ENCODE measurements at places on chromosomes 3 and 15.

GRCh38 chr15:58217460-58217859 is 79.3 kb downstream of the AQP9 start:
- DNase-seq = no peak

DNA sequence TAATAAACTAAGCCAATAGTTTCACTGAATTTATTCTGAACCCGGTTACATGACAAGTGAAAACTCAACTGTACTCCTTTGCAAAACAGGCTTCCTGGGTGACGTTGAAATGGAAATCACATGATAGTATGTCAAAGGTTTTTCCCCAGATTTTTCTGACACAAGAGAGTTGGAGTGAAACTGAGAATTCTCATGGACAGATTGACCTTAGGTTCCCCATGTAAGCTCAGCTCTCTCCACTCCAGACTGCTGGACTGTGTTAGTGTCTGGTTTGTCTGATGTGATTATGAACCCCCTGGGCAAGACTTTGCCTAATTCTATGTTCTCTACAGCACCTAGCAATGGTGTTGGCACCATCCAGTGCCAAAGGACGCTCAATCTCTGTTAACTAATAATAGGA is 219.7 kb upstream of the COL8A1 start:
- DNase-seq = no peak

DNA sequence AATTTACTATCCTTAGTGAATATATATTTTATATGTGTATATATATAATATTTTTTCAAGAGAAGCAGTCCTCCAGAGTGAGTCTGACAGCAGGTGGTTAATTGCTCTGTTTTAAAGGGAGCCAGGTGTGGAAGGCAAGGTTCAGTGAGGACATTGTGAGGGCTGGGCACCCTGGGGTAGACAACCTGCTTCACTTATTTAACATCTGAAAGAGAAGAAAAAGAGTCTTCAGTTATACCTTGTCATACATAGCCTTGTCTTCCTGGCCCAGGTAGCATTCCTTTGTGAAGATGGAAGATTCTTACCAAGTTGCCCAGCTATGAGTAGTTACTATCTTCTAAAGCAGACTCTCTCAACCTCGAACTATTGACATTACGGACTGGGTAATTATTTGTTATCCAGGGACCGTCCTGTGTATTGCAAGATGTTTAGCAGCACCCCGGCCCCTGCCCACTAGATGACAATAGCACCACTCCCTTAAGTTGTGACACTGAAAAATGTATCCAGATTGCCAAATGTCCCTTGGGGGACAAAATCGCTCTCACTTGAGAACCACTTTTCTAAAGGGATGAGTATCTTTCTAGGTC is 336.0 kb upstream of the TRIM42 start:
- no peak for DNase-seq

GRCh38 chr3:124967964-124968363 is 33.4 kb upstream of the MUC13 start:
- DNase-seq = no peak

DNA sequence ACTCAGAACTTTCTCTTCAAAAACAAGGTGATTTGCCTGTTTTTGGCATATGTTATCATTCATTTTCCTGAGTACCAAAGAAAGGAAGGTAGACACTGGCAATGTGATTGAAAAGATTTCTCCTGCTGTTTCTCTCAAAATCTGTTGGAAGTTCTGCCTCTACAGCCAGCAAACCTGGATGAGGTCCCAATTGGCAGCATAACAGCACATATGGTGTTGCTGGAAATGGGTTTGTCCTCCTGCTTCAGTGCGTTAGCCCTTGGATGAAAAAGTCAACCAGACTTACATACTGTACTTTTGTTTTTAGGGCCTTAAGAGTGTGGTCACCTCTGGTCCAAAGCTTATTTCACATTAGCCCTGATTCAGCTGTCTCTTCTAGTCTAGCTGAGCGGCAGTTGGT is 237.6 kb upstream of the MME start:
- no peak for DNase-seq

DNA sequence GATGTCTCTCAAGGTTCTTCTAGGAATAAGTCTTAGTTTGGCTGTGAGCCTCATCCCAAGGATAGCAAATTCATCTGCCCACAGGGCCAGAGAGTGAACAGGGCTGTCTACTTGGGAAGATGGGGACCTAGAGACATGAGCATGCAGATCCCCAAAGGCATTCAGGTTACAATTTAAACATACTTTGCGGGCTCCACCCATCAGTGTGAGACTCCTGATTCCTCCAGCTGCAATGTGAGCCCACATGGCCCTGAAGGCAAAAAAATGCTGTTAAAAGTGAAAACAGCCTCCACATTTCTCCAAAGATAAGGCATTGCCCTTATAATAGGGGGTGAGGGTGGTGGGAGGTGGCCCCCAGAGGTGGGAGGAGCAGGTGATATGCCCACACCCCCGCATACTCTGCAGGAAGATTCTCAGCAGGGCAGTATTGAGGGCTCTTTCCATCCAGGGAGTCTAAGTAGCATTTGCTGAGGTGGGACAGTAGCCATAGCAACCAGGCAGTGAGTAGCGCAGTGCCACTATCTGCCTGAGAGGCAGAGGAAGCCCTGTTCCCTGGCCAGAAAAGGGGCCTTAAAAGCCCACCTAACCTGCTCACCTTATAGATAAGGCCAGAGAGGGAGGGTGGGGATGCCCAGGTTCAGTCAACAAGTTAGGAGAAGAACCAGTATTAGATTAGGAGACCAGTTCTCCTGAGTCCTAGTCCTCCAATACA is 31.2 kb downstream of the TGM4 start:
- DNase-seq = no peak

- no peak for DNase-seq
Measured at GRCh38 chr3:52121464-52121805, 32.8 kb downstream of the POC1A start.

GRCh38 chr15:28957606-28958498 is 72.1 kb downstream of the APBA2 start:
- DNase-seq = no peak

DNA sequence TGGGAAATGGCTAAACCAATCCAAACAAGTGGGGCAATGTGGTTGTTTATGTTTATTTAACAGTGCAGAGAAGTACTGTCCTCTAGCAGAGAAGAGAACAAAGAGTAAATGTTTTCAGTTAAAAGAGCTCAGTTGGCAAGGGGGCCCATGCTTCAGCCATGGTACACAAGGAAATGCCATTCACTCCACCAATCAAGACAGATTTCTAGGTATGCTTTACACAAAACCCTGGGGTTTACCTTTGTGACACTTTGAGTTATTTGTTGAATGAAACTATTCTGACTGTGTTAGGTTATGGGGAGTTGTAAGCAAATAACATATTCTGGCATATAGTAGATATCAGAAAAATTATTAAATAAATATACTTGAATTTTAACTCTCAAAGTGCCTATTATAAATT is 228.5 kb upstream of the MME start:
- DNase-seq = no peak

GRCh38 chr3:69651765-69652164 is 87.5 kb upstream of the MITF start:
- no peak for DNase-seq

DNA sequence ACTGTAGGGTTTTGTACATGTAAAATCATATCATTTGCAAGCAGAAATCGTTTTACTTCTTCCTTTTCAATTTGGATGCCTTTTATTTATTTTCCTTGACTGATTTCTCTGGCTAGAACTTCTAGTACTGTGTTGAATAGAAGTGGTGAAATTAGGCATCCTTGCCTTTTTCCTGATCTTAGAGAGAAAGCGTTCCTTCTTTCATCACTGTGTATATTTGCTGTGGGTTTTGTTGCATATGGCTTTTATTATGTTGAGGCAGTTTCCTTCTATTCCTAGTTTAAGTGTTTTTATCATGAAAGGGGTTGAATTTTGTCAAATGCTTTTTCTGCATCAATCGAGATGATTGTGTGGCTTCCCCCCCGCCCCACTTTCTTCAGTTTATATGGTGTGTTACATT is 140.9 kb downstream of the ATG7 start:
- no peak for DNase-seq

DNA sequence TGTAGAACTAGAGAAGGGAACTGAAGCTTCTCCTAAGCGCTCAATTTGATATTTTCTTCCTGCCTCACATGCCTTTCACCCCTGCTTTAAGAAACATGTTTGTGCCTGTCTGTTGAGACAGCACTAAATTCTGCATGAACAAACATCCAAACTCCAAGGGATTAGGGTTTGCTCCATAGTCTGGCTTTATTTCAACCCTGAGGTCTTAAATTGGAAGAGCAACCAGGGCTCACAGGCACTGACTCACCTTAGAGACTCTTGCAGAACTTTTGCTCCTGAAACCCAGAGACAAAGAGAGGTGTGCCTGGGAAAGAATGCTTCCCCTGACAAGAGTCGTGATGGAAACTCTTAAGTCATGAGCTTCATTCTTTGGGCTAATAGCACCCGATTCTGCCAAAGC is 393.9 kb upstream of the MCTP2 start:
- no peak for DNase-seq

DNA sequence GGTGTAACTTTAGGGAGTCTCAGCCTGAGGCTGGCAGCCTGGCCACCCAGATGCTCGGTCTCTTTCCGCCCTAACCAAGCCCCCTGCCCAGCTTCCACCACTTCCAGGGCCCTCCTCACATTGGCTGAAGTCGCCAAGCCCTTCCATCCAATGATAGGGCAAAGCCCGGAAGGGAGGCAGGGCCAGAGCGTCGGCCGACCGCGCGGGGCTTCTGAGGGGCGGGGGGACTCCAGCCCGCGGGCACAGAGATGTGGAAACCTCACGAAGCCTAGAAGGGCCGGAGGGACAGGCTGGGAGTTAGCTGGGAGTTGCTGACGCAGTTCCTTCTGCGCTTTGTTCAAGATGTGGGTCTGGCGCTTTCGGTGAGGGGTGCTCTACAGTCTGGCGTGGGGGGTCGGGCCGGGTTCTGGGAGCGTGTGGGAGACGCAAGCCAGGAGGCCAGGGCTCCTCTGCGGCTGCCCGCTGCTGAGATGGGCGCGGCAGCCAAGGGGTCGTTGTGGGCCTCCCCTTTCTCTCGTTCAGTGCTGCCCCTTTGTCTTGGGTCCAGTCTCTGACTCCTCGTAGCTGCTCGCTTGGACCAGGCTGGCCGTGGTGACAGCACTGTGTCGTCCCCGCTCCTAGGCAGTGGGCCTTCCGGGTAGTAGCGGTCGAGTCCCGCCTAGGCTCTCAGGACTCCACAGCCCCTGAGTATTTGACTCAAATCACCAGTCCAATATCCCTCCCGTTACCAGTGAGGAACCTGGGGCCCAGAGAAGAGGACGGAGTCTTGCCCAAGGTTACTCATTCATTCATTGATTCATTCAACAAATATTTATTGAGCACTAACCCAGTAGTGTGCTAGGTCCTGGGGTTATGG is at the start of gene ZNF660:
TSS of gene ZNF660 (plus strand) at position 319 of the 856 bp plus-strand sequence. CDS start 9,230 bp downstream, outside the sequence.
- DNase-seq = peak; percentile 55

DNA sequence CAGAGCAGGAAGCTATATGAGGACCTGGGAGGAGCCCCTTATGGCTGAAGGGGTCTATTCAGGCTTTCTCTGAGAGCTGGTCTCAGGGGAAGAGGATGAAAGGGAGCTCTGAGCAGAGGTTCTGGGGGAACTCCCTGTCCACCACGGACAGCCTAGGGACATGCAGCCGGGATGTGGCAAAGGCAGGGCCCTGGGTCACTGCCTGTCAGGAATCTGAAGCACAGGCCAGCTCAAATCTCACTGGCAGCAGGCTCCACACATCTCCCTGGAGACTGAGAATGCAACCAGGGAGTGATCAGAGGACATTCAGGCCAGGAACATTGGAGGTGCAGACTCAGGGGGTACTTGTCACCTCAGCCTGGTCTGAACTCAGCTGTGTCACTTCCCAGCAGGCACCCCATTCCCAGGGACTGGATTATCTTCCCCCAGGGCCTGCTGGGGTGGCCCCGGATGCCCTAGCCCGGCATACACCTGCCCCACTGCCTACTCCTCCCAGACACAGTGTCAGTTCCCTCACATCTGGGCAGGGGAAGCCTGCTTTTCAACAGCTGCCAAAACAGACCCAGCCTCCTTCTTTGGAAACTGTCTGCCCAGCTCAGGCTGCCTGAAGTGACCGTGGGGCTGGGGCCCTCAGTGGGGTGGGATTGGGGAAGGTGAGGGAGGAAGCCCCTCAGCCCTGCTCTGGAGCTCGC is 18.3 kb upstream of the SEMA3F start:
- DNase-seq = no peak

DNA sequence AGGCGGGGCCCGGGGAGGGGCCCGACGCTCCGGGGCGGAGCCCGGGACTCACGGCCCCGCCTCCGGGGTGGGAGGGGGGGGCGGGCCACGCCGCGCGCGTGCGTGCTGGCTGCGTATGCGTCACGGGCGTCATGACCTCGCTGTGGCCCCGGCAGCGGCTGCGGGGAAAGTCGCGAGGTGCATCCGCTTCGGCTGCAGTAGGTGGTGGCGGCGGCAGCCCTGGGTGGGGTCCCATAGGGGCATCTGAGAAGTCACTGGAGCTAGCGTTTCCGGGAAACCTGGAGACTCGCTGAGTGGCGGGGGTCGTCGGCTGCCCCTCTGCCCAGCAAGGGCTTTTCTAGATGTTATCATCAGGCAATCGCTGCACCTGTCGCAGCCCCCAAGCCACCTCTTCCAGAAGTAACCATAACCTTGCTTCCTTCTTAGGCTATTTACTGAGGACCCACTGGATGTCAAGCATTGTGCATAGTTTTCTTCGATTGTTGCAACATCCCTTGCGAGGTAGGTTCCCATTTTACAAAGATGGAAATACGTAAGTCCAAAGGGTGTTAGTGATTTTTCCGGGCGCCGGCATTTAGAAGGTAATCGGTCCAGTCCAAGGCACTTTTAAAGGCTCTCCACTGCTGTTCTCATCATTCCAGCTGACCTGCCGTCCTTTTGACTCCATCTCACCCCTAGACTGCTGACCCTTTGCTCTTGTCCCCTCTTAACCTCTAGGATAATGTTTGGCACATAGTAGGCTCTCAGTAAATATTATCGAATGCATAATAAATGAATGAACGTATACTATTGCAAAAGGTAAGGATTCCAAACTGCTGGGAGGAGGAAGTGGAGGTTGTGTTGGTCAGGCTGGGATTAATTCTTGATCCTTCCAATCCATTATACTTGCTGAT is at the start of gene GDPGP1:
TSS of gene GDPGP1 (plus strand) at position 114 of the 893 bp plus-strand sequence. CDS start 6,700 bp downstream, outside the sequence.
- no peak for DNase-seq

- DNase-seq = no peak
Measured at GRCh38 chr3:13066834-13067233, 6.4 kb downstream of the IQSEC1 start.

DNA sequence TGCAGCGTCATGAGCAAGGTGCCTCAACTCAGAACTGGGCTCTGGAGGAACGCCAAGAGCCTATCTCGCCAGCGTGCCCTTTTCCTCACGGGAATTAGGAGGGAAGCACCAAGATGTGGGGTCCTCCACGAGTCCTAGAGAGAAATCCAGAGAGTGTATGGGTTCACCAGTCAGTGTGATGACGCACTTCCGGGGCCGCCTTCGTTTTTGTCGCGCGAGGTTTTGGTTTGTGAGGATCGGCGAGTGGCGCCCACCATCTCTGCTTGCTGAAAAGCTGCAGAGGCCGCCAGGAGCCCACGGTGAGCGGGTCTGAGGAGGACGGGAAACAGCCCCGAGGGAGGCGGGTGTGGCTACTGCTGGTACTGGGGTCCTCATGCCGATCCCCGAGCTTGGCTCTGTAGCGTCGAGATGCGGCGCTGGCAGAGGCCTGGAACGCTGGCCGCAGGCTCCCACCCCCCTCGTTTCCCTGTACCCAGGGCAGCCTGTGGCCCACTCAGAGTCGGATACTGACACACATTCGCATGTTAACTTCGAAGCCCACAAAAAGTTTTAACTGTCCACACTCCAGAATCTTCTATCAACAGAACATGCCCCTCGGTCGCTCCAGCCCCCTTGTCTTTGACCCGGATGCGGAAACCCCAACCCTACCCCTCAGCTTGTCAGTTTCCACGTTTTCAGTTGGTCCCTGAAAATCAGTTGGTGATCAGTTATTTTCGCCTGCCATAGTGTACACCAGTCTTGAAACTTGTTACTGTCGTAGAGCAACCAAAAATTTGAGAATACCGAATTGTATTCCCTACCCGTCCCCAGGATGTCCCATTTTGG is 30.4 kb downstream of the ZNF662 start:
- peak; percentile 47 for DNase-seq

- DNase-seq = no peak
Measured at GRCh38 chr3:140298569-140299070, 363.6 kb downstream of the CLSTN2 start.

Measured in putamen (tissue), 1 donor.